Hypothalamus (tissue), 51 donors: ENCODE measurements at places on chromosomes 1 and 21.

GRCh38 chr1:165143437-165144065 lies 213.0 kb downstream of the LMX1A start:
- DNase-seq: peak; percentile 3

- peak; percentile 64 for DNase-seq
Measured at GRCh38 chr21:37208056-37208721, 58.9 kb downstream of the VPS26C start.

GRCh38 chr1:202374099-202374498 lies 25.6 kb downstream of the PPP1R12B start:
- no peak for DNase-seq

DNA sequence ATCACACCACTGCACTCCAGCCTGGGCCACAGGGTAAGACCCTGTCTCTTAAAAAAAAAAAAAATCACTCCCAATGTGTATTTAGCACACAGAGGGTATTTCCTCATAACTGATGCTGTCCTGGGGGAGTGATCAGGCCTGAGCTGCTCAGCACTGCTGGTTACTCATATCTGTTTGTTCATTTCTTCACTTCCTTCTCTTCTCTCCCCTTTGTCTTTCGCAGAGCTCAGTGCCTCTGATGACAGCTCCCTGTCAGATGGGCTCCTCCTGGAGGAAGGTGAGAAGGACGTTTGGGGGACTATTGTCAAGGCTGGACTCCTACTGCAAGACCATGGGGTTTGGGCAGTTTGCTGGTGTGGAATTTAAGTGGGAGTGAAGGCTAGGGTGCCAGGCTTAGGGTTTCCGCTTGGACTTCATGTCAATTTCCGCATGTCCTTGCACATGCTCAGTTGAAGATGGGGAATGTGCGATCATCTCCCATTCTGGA lies 13.0 kb downstream of the INAVA start:
- no peak for DNase-seq

GRCh38 chr1:204721373-204722055 lies 36.0 kb upstream of the LRRN2 start:
- DNase-seq: no peak

GRCh38 chr1:233614173-233614742 lies 352 bp downstream of the KCNK1 start:
- DNase-seq: peak; percentile 60

DNA sequence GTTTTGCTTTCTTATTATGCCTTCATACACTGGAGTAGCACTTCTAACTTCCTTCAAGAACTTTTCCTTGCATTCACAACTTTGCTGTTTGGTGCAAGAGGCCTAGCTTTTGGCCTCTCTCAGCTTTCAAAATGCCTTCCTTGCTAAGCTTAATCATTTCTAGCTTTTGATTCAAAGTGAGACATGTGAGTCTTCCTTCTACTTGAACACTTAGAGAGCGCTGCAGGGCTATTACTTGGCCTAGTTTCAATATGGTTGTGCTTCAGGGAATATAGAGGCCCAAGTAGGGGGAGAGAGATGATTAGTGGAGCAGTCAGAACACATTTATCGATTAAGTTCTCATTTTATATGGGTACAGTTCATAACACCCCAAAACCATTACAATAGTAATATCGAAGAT lies 12.4 kb downstream of the ANGEL2 start:
- DNase-seq: no peak

GRCh38 chr1:231949277-231950091 lies 322.9 kb downstream of the DISC1 start:
- DNase-seq: no peak

GRCh38 chr1:62746086-62746808 lies 37.7 kb upstream of the ATG4C start:
- no peak for DNase-seq

- no peak for DNase-seq
Measured at GRCh38 chr1:245475961-245476516, 321.3 kb downstream of the KIF26B start.

- no peak for DNase-seq
Measured at GRCh38 chr1:229281339-229281926, 10.5 kb downstream of the RAB4A start.
